ENCODE measurements at places on chromosomes 11 and 22. TPM values are rescaled to one million over a fixed set of nuclear protein-coding genes. Genes with fewer than 3 reads are reported as not detected.

Gene MAPK8IP1
- total RNA-seq = 6.6 TPM

Gene MPPED2
- total RNA-seq = not detected

Gene CNIH2
- 2.5 TPM for total RNA-seq

Gene DCDC1
- total RNA-seq = 0.46 TPM

Gene TREH
- not detected for total RNA-seq

Gene CASP5
- not detected for total RNA-seq

Gene SLC25A18
- 0.82 TPM for total RNA-seq

Gene INPP5J
- 0.42 TPM for total RNA-seq

Gene RAB3IL1
- 26.3 TPM for total RNA-seq

Gene TCIRG1
- total RNA-seq = 136 TPM

Gene RGL4
- total RNA-seq = not detected

Gene CCDC82
- 18.1 TPM for total RNA-seq

Gene MRPL16
- 65.9 TPM for total RNA-seq

Gene TEX54
- total RNA-seq = not detected

Gene DPP3
- total RNA-seq = 56.7 TPM

Gene OR10A2
- not detected for total RNA-seq

Gene MFRP
- not detected for total RNA-seq

Gene NPAS4
- total RNA-seq = not detected

Gene LRRC55
- total RNA-seq = not detected

Gene RFPL1
- not detected for total RNA-seq

Gene A4GALT
- 27.9 TPM for total RNA-seq

Gene ARHGAP8
- total RNA-seq = 1.4 TPM

Gene PHLDA2
- 114 TPM for total RNA-seq

Gene TMEM86A
- total RNA-seq = 0.41 TPM

Gene C11orf16
- not detected for total RNA-seq

Gene GPHA2
- not detected for total RNA-seq

All from A549 treated with dexamethasone at 1 μM for 4 hours (cell line).